Glomerular endothelial cell (primary cell): ENCODE measurements at places on chromosomes 12 and 14.

- no peak for DNase-seq
These were observed 39.2 kb upstream of the PLXNC1 start for GRCh38 chr12:94109160-94109559.

GRCh38 chr12:127677537-127678131, 589.3 kb upstream of the TMEM132C start:
- DNase-seq: peak; percentile 3

- no peak for DNase-seq
These were observed 399.0 kb downstream of the NAV3 start for GRCh38 chr12:78229591-78230101.

DNA sequence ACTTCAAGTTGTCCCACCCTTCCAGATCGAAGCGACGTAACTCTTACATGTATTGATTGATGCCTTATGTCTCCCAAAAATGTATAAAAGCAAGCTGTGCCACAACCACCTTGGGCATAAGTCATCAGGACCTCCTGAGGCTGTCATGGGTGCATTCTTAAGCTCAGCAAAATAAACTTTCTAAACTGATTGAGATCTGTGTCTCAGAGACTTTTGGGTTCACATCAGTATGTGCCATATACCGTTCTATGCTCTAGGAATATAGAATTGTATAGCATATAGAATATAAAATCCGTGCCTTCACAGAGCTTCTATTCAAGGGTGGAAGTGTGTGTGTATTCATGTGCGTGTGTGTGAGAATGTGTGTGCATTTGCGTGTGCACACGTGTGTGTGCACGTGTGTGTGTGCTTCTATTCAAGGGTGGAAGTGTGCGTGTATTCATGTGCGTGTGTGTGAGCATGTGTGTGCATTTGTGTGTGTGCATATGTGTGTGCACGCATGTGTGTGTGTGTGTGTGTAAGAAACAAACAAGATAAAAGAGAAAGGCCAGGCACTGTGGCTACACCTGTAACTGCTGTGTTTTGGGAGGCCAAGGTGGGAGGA, 11.5 kb upstream of the STX2 start:
- no peak for DNase-seq

GRCh38 chr14:20498622-20499021, 6.7 kb upstream of the RNASE10 start:
- no peak for DNase-seq

GRCh38 chr12:122505419-122506051, 4.8 kb upstream of the ZCCHC8 start:
- no peak for DNase-seq

DNA sequence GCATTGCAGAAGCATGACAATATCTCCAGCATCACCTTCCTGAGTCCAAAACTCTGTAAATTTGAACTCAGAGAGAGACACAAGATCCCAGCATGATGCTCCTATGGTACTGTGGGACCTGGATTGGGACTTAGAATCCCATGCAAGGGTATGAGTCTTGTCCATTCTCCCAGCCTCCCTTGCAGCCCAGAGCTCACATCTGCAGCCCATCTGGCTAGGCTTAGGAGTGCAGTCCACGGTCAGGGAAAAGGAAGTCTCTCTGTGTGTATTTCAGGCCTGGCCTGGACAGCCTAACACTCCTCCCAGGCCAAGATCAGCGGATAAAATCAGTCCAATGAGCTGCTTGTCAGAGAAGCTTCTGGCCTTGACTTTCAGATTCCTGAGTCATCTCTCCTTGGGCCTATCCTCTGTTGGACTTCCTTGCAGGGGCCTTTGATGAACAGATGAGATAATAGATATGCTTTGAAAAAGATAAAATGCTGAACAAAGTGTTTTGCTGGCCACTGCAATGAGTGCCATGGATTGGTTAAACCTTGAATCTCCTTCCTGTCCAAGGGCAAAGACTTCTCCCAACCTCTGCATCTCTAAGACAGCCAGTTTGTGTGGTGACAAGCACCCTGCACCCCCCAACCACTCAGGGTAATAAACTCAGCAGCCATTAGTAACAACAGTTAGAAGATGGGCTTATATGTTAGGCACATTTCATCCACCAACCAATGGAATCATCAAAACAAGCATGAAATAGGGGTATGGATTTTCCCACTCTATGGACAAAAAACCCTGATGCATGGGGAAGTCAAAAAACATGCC, 412.8 kb upstream of the TBX3 start:
- no peak for DNase-seq

DNA sequence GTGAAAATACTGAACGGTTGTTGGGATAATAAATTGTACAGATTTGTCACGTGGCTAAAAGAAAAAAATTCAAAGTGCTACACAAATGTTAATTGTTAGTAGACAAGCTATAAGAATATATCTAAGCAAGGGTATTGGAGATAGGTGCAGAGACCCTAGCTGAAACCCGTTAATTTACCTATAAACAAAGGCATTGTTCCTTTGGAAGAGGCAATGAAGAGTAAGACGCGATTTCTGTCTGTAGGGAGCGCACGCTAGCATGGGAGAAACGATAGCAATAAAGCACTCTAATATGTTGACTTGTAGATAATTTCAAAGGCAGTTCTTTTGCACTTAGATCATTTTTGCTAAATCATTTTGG, 565 bp downstream of the CCDC77 start:
- no peak for DNase-seq

GRCh38 chr14:98130691-98131090, 1141.3 kb downstream of the BCL11B start:
- DNase-seq: no peak

GRCh38 chr12:54749191-54749818, 101.1 kb upstream of the DCD start:
- peak; percentile 44 for DNase-seq

DNA sequence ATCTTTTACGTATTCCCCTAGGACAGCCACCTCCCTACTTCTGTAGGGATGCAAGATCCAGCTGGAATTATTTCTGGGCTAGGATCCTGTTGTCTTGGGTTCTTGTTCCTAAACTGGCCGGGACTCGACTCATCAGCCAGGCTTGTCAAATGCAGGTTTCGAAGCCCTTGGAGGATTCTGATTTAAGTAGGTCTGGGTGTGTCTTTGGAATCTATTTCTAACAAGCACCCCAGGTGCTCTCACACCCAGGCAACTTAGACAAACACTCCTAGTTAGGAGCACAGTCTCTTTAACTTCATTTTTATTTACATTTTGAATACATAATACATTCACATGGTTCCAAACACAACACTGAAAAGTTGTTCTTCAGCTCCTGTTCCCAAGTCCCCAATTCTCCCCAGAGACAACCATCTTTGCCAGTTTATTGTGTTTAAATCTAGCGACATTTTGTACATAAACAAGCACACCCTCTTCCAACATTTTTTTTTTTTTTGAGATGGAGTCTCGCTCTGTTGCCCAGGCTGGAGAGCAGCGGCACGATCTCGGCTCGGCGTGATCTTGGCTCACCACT, 20.9 kb downstream of the MORN3 start:
- no peak for DNase-seq

- no peak for DNase-seq
These were observed 5.7 kb downstream of the SPIC start for GRCh38 chr12:101480849-101481248.

DNA sequence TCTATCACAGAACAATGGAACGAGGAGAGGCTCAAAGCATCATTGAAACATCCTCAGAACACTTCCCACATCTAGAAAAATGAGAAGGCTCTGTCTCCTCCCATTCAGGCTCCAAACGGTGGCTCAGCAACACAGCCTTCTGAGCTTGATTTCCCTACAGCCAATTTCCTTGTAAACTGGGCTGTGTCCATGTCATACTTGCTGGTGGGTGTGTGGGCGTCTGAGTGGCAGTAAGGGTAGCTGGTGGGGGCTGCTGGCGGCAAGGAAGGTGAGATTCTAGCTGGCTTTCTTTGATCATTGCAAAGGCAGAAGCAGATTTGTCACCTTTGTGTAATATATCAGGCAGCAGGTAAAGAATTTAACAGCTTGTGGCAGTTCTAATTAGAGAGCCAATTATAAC, 163.7 kb downstream of the CALM1 start:
- no peak for DNase-seq

GRCh38 chr12:111462210-111462769, 56.6 kb downstream of the SH2B3 start:
- DNase-seq: no peak

- no peak for DNase-seq
These were observed 18.2 kb downstream of the GLT1D1 start for GRCh38 chr12:128871516-128871892.

- no peak for DNase-seq
These were observed 390.1 kb downstream of the KCNH5 start for GRCh38 chr14:62655166-62655565.
